ENCODE measurements at places on chromosomes 16 and 17.

GRCh38 chr17:56599088-56599487 lies 5.6 kb downstream of the NOG start:
- DNase-seq = no peak

GRCh38 chr17:7314719-7315569 lies at the start of gene GPS2:
Gene GPS2 (minus strand): TSS chr17:7315360. CDS start chr17:7315052, 308 bp downstream.
- peak; percentile 77 for DNase-seq

DNA sequence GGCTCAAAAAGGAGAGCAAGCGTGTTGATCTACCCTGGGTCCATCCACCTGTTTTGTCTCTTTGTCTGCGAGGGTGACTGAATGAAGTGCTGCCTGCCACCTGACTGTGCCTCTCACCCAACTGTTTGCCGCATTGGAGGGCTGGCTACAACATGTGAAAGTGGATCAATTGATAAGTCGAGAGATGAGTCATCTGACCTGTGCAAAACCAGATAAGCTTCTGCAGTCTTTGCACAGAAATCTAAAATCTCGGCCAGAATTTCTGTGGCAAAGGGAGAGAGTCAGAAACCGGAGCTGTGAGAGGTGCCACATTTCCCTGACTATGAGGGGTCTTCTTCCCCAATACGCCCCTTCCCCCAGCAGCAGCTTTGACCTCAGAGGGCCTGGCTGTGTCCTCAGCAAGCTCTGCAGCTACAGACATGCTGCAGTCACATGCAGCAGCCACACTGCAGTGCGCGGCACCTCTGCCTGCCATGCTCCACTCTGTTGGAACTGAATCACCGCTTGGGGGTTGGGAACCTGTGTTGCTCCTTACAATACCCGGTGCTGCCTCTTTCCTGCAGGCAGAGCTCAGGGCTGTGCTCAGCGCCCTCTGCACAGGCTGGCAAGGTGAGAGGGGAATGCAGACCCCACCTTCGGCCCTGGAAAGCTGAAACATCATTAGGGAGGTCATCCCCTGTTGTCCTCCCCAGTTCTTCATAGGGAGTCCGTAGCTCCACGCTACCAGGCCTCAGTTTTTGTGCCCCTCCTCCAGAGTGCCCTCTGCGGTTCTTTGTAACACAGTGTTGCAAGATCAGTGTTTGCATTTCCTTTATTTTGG lies 16.2 kb upstream of the HAS3 start:
- no peak for DNase-seq

DNA sequence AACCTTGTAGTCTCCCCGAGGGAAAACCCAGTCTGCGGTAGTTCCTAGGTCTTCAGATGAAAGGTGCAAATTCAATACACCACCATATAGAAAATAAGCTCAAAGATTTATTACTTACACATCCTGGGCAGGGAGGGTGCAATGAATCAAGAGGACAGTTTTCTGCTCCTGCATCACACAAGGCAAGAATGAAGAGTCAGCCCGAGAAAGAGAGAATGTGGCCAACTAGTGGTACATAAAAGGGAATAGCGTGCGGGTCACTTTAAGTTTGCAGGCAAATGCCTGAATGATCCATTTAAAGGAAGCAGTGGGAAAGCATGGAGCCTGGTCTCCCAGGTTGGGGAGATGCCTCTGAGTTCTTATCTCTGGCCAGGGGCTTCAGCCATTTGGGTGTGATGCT lies 403.4 kb downstream of the GRIN2A start:
- DNase-seq = no peak

GRCh38 chr17:78826421-78826820 lies 14.2 kb downstream of the USP36 start:
- no peak for DNase-seq

GRCh38 chr17:67056746-67057490 lies 12.6 kb downstream of the CACNG1 start:
- DNase-seq = no peak

- no peak for DNase-seq
These were observed 15.9 kb upstream of the FASN start for GRCh38 chr17:82113941-82114340.

GRCh38 chr16:50902457-50902856 lies 160.6 kb downstream of the CYLD start:
- DNase-seq = no peak

GRCh38 chr16:23859713-23860269 lies 24.0 kb downstream of the PRKCB start:
- no peak for DNase-seq

DNA sequence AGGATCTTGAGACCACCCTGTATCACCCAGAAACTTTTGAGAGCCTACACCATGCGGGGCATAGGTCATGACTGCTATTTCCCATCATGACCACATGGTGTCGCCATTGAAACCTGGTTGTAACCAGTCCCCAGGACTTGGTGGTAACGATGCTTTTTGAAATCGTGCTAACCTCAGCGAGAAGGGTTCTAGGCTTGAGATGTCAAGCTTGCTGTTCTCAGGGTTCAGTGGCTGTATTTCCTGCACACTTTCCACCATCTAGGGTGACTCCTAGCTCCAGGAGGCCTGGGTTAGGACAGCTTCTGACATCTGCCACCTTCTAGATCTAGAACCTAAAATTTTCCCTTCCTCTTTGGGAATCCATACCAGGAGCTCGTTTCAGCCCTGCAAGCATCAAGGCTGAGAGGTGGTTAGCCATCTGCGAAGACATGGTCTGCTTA lies 13.0 kb upstream of the SPNS3 start:
- DNase-seq = peak; percentile 48

DNA sequence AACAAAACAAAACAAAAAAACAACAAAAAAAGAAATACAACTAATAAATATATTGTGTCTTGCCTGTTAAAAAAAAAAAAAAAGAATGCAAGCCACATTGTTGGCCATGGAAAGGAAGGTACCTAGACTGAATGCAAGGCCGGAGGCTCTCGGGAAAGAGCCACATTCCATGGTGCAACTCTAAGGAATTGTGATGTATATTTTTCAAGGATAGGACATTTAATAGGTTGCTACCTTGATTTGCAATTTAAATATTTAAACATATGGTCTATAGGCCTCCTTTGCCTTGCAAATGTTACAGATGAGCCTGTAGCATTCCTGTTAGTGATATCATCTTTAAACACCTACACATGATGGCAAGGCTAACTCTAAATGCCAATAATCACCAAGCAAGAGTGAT lies 650.9 kb downstream of the TOX3 start:
- no peak for DNase-seq

- peak; percentile 46 for DNase-seq
These were observed 4.4 kb upstream of the HIC1 start for GRCh38 chr17:2050300-2051060.

DNA sequence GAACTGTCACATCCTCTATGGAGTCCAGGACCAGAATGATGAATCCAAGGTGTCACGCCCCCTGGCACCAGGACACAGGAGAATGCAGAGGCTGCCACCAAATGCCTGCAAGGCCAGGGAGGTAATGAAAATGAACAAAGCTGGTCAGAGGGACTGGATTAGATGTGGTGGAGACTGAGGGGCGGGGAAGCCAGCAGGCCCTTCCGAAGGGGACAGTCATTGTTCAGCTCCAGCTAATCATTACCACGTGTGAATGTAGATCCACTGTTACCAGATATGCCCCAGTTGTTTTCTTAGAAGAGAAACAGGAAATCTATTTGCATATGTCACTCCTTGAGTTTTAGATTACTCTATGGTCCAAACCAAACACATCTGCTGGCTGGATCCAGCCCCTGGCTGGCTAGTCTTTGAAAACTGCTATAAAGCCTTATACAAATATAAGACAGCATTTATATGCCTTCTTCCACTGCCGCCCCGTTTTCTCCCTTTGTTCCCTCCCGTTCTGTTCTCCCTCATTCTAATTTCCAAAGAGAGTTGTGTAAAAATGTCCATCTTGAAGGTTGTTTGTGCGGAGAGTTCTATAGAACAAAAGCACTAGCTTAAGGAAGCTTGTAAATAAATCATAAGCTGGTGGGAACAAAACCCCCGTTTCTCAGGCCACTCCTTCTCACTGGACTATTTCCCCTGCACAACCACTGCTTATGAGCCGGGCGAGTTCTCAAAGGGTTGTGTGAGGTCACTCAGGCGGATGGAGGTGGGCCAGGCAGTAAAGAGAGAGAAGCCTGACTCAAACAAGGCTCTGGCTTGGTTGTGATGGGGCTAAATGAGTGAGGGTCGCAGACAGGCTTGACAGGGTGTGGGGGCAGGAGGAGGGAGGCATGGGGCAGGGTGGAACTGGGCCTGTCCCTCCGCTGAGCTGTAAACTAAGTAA lies 14.2 kb downstream of the CRYM start:
- no peak for DNase-seq

GRCh38 chr16:30659507-30660423 lies 1.5 kb downstream of the FBRS start:
- no peak for DNase-seq

GRCh38 chr17:71922439-71922838 lies 198.4 kb upstream of the SOX9 start:
- DNase-seq = no peak

DNA sequence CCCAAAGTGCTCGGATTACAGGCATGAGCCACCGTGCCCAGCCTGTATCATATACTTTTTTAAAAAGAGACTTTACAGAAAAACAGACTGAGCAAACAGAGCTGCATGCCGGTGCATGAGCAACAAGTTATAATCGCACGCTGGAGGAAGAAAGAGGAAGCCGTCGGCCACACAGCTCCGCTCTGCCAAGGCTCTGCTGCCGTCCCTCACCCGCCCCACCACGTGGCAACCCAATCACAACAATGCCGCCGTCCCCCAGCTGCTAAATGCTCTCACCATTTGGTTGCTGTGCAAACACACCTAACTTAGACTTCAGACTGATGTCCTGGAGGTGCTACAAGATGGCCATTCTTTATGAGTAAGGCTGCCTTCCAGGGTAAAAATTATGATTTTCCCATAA lies 83.5 kb downstream of the ADCY9 start:
- no peak for DNase-seq

DNA sequence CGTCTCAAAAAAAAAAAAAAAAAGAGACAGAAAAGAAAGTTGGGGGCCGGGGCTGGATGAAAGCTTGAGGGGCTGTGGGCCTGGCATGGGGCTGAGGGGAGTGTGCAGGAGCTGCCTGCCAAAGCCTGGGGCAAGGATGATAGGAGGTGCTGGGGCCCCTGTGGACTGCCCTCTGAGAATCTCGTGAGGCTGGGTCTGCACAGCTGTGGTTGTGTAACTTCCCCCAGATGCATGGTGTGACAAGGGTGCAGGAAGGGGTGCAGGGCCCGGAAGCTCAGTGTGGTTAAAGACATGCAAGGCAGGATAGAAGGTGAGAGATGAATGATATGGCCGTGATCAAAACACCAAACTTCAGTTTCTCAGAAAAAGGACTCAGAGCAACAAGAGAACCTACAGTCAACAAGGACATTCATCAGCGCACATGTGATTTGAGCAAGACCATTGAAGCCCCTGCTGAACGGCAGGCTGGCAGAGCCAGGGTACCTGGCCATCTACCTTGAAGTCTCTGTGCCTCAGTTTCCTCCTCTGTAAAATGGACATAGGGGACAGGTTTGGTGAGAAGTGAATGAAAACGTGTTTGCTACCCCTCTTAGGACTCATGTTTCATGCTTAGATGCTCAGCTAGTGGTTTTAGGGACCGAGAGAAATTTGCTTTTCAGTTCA lies 9.6 kb downstream of the IL32 start:
- no peak for DNase-seq

- no peak for DNase-seq
These were observed 109.7 kb upstream of the CLEC3A start for GRCh38 chr16:77912617-77913016.

- no peak for DNase-seq
These were observed 54.9 kb downstream of the SDR42E1 start for GRCh38 chr16:81956213-81956948.

DNA sequence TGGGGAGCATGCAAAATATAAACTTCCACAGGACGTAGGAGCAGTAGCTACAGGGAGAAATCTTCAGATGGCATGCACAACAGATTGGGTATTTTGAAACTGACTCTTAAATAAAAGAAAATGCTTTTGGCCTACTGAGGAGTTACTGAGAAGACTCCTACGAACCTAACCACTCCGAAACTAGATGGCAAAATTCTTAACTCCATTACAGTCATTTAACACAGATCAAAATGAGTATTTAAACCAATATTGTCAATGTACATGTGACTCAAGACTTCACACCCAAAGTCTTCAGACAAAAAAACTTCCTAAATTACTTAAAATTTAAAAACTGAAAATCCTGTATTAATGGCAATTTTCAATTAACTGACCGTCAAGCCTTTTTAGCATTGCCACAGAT lies 8.4 kb upstream of the TERB1 start:
- DNase-seq = no peak

DNA sequence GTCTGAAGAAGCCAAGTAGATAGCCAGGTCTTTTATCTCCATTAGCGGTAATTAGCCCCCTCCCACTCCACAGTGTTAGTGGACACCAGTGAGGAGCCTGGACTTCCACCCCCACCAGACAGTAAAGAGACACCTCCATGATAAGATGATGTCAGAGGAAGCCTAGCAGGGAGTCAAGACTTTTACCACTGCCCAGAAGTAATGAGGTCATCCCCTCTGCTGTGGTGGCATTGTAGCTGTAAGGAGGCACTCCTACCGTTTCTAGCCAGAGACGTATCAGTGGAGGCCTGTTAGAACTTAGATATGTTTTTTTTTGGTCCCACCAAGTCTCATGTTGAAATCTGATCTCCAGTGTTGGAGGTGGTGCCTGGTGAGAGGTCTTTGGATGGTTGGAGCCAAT lies 38.1 kb downstream of the PIK3R5 start:
- no peak for DNase-seq

DNA sequence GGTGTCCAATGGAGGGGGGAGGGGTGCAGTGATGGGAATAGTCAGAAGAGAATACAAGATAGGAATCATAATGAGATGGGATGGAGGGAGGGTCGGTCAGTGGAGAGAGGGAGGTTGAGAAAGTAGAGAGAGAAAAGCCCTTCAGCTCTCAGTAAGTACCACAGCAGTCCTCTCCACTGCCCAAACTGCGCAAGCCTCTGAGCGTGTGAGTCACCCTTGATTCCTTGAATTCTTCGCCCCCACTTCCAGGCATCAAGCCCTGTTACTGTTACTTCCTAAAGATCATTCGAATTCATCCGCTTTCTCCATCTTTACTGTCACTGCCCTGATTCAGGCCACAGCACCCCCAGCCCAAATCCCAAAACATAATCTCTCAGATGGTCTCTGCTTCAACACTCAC lies 2.5 kb downstream of the GUCY2D start:
- no peak for DNase-seq

DNA sequence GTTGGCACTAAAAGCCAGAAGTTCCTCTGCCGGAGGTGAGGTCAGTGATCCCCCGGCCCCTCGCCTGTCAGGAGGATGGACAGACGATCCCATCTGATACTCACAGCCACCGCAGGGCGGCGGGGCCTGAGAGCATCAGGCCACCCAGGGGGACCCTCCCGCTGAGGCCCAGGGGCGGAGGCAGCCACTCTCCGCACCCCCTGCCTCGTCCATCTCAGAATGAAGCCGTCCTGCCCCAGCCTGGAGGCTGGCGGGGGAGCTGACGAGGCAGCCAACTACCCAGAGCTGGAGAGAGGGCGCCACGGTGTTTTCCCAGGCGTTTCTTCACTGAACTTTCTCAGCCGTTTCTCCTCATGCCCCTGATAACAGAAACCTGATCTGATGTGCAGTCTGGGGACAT lies 22.6 kb downstream of the TPSD1 start:
- DNase-seq = no peak

- DNase-seq = no peak
These were observed 137.9 kb downstream of the FTO start for GRCh38 chr16:53841884-53842283.
